SHP77 treated with DMSO at 0.1 percent for 48 hours (cell line): ENCODE measurements at places on chromosomes 13 and 19.

GRCh38 chr19:28264556-28264955 is 948.4 kb downstream of the UQCRFS1 start:
- peak; percentile 20 for DNase-seq

- no peak for DNase-seq
Measured at GRCh38 chr13:49643035-49643646, 14.8 kb downstream of the ARL11 start.

DNA sequence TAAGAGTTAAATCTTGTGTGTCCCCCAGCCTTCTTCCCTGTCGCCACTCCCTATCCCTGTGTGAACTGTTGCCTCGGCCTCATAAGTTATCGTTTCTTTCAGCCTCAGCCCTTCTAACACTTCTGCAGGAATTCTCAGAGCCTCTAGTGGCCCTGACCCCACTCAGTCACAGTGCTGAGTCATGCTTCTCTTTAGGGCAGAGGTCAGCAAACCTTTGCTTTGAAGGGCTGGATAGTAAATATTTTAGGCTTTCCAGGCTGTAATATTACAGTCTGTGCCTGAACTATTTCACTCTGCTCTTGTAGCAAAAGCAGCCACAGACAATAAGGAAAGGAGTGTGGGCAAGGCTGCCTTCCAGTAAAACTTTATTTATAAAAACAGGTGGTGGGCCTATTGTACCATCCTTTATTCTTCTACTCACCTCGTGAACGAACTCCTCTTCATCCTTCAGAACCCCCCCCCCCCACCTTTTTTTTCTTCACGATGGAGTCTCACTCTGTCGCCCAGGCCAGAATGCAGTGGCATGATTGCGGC is 22.1 kb downstream of the MYO9B start:
- no peak for DNase-seq

- no peak for DNase-seq
Measured at GRCh38 chr19:12935071-12935470, 1.6 kb upstream of the FARSA start.

- no peak for DNase-seq
Measured at GRCh38 chr19:46617601-46618000, 7.3 kb downstream of the PTGIR start.

GRCh38 chr13:71751073-71751472 is 115.9 kb downstream of the DACH1 start:
- peak; percentile 31 for DNase-seq
